ENCODE measurements at places on chromosomes 6 and 20.

DNA sequence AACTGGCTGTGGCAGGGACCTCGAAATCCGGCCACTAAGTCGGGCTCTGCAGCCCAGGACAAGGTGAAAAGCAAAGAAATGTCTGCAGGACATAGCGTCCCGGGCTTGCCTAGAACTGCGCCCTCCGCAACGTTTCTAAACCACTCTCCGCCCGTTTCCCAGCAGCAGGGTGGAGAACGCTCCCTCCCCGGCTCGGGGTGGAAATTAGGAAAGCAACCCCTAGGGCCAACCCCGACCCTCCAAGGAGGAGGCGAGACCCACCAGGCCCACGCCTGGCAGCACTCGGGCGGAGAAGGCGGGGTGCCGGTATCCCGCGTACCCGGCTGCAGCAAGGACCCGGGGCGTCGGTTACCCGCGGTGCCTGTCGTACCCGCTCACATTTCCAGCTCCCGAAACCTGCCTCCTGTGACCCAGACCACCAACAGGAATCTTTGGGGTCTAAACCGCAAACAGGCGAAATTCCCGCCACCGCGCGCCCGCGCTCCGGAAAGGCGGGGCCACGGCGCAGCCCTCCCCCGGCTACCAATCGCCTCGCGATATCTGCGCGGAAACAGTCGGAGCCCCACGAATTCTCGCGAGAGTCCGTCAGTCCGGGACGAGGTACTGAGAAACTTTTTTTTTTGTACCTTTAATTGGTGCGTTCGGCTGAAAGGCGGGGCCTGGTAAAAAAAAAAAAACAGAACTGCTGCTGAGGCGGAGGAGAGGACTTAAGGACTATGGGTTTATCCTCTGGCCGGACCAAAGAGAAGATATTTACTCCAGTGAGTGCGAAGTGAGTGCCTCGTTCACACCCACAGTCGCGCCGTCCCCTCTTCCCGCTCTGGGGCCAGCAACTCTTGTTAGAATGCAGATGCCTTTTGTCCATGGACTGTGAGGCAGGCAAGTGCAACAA, at the start of gene MMS22L:
Gene MMS22L (minus strand): TSS at position 491 of the 892 bp plus-strand sequence. CDS start 739 bp downstream, outside the sequence.
- peak; percentile 88 for DNase-seq

DNA sequence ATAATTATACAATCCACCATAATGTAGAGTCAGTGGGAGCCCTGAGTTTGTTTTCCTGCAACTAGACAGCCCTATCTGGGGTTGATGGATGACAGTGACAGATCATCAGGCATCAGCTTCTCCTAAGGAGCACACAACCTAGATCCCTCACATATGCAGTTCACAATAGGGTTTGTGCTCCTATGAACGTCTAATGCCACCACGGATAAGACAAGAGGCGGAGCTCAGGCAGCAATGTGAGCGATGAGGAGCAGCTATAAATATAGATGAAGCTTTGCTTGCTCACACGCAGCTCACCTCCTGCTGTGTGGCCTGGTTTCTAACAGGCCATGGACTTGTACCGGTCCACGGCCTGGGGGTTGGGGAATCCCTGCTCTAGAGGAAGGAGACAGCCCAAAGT, 25.9 kb downstream of the EDEM2 start:
- DNase-seq, result no peak

DNA sequence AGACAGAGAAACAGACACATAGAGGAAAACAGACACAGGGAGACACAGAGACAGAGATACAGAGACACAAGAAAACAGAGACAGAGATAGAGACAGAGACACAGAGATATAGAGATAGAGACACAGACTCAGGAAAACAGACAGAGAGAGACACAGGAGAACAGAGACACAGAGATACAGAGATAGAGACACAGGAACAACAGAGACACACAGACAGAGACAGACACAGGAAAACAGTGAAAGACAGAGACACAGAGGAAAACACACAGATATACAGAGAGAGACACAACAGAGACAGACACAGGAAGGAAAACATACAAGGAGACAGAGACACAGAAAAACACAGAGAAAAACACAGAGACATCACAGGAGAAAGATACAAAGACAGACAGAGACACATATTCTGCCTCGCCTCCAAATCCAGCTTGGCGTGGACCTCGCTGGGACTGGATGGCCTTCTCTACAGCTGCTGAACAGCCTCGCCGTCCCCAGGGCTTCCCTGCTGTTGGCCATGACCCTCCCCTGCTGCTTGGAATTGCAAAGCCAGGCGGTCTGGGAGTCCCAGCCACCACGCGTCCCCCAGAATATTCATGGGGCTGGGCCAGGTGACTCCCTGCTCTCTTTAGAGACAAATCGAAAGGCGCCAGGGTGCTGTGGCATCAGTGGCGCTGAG, 36.8 kb downstream of the NTSR1 start:
- no peak for DNase-seq

GRCh38 chr6:37103169-37104039, 66.5 kb upstream of the PIM1 start:
- no peak for DNase-seq

DNA sequence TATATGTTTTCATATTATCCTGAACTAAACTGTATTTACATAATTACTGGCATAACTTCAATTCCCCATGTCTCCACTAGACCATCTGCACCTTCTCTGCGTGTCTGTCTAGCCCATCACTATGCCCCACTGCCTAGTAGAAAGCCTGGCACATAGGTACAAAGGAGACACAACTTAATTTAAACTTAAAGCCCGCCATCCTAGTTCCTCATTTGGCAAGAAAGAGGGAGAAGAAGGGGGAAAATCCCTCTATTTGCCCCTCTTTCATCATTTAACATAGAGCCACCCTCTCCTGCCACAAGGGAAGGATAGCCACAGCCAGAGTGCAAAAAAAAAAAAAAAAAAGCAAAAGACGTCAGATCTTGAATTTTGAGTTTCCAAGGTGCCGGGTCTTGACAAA, 1.8 kb downstream of the PKIG start:
- DNase-seq, result no peak

DNA sequence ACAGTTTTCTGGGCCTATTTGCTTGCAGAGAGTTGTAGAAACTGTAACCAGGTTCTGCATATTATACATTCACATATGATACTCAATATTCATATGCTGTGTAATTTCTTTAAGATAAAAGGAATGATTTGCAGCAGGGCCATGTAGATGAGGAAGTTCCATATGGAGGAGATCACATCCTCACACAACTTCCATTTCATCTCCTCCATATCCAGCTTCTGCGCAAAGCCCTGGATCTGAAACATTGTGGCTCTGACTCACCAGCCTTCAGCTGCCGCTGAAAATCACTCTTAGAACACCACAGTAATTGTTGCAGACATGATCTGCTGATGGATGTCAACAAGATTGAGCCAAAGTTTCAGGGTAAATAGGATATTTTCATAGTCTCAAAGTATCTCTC, 57.7 kb downstream of the PXDC1 start:
- no peak for DNase-seq

GRCh38 chr20:18005170-18005989, 36.6 kb downstream of the MGME1 start:
- no peak for DNase-seq
